ENCODE measurements at places on chromosomes 4 and X. TPM values are rescaled to one million over a fixed set of nuclear protein-coding genes. Genes with fewer than 3 reads are reported as not detected.

ENPP6 gene
- polyA plus RNA-seq: not detected

DNA sequence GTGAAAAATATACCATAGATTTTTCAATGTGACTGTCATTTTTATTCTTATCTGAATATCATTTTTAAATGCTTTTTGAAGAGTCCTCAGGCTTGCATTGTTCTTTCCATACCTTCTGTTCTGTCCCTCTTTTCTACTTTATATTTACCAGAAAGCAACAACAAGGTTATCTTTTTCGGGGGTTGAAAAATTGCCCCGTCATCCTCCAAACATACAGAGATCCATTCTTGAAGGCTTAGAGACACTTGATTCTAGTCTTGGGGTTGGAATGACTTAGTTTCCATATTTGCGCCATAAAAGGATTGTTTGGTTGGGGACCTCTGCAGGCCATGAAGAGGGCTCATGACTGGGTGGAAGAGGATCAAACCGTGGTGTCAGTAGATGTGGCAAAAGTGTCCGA, 63.5 kb downstream of the FAM114A1 start:
- peaks cover 11% of the 10 kb centered on the region for H3K36me3 ChIP-seq
- no peak overlapping the region for H3K4me3 ChIP-seq
- H3K4me1 ChIP-seq: no peaks in the 10 kb centered on the region
- no peak for DNase-seq

GRCh38 chr4:73620115-73620792, at the start of gene RASSF6:
Gene RASSF6, minus strand, starts transcription at chr4:73620436. Its CDS starts 8,641 bp downstream, at chr4:73611795.
- H3K27ac ChIP-seq: peak within 1 kb of the TSS; percentile 68
- no peaks in the 10 kb centered on the region for H3K36me3 ChIP-seq
- peaks cover 34% of the 10 kb centered on the region for H3K4me1 ChIP-seq
- DNase-seq: no peak
- H3K27me3 ChIP-seq: no peaks in the 10 kb centered on the region
- H3K4me3 ChIP-seq: peak within 1 kb of the TSS; percentile 47

DNA sequence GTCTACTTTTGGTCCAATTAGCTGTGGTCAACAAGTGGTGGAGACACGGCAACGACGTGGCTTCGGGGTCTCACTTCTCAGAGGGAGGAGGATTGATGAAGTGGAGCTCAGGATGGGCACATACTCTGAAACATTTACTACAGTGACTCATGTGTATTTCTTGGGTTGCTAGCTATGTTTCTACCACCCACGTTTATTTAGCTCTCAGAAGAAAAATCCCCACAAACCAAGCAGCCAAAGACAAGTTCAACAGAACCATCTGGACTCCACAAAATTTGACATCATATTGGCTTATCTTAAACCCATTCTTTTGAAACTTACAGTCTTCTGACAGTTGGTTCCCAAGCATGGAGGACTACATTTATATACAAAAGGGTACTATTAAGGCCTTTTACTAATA, 158.0 kb downstream of the CBLL2 start:
- no peak overlapping the region for H3K4me3 ChIP-seq
- DNase-seq: no peak
- no peak overlapping the region for H3K27ac ChIP-seq
- no peaks in the 10 kb centered on the region for H3K27me3 ChIP-seq
- no peaks in the 10 kb centered on the region for H3K4me1 ChIP-seq

GRCh38 chrX:6170424-6170823, 58.2 kb downstream of the NLGN4X start:
- DNase-seq: no peak
- H3K27me3 ChIP-seq: no peaks in the 10 kb centered on the region
- no peaks in the 10 kb centered on the region for H3K4me1 ChIP-seq
- no peak overlapping the region for H3K4me3 ChIP-seq
- H3K36me3 ChIP-seq: no peaks in the 10 kb centered on the region
- no peak overlapping the region for H3K27ac ChIP-seq

GRCh38 chr4:41787931-41788330, 39.4 kb upstream of the PHOX2B start:
- no peak overlapping the region for H3K27ac ChIP-seq
- peaks cover 4% of the 10 kb centered on the region for H3K27me3 ChIP-seq
- H3K4me1 ChIP-seq: no peaks in the 10 kb centered on the region
- no peaks in the 10 kb centered on the region for H3K36me3 ChIP-seq
- no peak for DNase-seq
- no peak overlapping the region for H3K4me3 ChIP-seq

ADH6 gene
- polyA plus RNA-seq: not detected

TEX13B gene
- polyA plus RNA-seq: not detected

GRCh38 chr4:87088186-87088585, 132.2 kb downstream of the KLHL8 start:
- DNase-seq: no peak
- H3K27me3 ChIP-seq: no peaks in the 10 kb centered on the region
- peaks cover 20% of the 10 kb centered on the region for H3K4me1 ChIP-seq
- no peaks in the 10 kb centered on the region for H3K36me3 ChIP-seq
- no peak overlapping the region for H3K4me3 ChIP-seq

PHOX2B gene
- not detected for polyA plus RNA-seq

GRCh38 chr4:17761062-17761461, 20.4 kb downstream of the FAM184B start:
- H3K36me3 ChIP-seq: no peaks in the 10 kb centered on the region
- no peaks in the 10 kb centered on the region for H3K27me3 ChIP-seq
- H3K27ac ChIP-seq: no peak overlapping the region
